IPS DF 6.9 (cell line): ENCODE measurements at places on chromosomes 5 and 9.

DNA sequence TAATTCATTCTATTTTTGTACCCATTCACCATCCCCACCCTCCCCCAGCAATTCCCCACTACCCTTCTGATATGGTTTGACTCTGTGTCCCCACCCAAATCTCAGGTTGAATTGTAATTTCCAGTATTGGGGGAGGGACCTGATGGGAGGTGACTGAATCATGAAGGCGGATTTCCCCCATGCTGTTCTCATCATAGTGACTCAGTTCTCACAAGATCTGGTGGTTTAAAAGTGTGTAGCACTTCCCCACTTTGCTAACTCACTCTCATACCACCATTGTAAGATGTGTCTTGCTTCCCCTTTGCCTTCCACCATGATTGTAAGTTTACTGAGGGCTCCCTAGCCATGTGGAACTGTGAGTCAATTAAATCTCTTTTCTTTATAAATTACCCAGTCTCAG lies 25.9 kb upstream of the TESK1 start:
- DNase-seq: no peak
- no peak overlapping the region for H3K4me3 ChIP-seq
- H3K27me3 ChIP-seq: no peaks in the 10 kb centered on the region
- no peaks in the 10 kb centered on the region for H3K36me3 ChIP-seq

GRCh38 chr5:2550509-2550908 lies 201.0 kb downstream of the IRX2 start:
- no peaks in the 10 kb centered on the region for H3K36me3 ChIP-seq
- no peak overlapping the region for H3K27ac ChIP-seq
- H3K4me3 ChIP-seq: no peak overlapping the region
- H3K27me3 ChIP-seq: no peaks in the 10 kb centered on the region

DNA sequence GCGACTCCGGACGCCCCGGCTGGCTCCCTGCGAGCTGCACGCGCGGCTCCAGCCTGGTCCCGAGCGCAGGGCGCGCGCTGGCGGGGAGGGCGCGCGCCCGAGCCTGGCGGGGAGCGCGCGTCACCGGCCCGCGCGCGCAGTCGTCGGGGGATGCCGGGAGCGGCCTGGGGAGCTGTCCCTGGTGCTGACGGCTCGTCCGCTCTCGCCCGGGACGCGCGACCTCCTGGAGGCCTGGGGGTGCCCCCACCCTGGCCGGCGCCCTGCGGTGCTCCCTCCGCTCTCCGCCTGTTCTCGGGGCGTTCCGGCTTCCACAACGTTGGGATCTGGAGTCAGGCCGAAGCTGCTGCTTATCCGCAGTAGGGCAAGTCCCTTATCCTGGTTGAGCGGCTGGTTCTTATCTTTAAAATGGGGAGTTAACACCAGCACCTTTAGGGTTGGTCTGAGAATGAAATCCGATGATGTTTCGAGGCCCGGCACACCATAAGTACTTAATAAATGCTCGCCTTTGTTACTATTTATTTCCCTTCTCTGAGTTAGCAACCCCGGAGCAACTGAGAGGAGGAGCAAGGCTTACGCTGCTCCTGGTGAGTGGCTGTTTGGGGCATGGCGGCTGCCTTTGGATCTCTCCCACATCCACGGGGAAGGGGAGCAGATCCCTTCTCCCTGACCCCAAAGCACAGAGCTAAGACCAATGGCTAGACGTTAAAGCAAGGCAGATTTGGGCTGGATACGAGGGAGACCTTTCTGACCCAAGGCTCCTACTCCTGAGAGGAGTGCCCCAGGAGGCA lies at the start of gene FAM163B:
Gene FAM163B (minus strand): TSS at position 79 of the 788 bp plus-strand sequence. CDS start 29,166 bp downstream, outside the sequence.
- no peaks in the 10 kb centered on the region for H3K4me1 ChIP-seq
- DNase-seq: no peak
- H3K36me3 ChIP-seq: no peaks in the 10 kb centered on the region
- peak within 1 kb of the TSS; percentile 34; the same call in 1 of the 2 replicates for H3K4me3 ChIP-seq
- H3K27ac ChIP-seq: no peak within 1 kb of the TSS

DNA sequence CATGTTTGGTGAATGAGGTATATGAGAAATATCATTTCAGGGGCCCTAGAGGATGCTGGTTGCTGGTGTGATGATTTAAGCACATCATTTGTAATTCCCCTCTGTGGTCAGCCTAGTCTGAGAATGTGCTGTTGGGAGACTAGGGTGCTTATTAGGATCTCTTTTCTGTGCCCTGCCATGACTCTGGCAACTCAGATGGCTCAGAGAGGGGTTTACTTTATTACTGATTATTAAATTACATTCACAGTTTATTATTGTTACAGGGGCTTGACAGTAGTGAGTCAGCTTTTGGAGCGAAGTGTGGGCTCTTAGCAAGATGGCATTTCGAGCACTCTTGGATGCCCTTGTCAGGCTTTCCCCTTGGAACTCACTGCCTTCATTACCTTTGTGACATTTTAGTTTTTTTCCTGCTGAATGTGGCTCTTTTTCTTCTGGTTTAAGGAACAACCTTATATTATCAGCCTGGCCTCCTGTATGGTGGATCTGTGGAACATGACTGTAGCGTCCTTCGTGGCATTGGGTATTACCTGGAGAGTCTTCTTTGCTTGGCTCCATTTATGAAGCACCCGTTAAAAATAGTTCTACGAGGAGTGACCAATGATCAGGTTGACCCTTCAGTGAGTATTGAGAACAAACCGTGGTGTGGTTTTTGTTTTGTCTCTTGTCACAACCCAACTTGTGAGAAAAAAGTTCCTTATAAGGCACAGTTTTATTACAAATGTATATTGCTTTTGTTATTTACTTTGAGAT lies 33.8 kb downstream of the RCL1 start:
- H3K27ac ChIP-seq: no peak overlapping the region
- H3K4me1 ChIP-seq: no peaks in the 10 kb centered on the region
- DNase-seq: no peak
- H3K27me3 ChIP-seq: no peaks in the 10 kb centered on the region
- H3K4me3 ChIP-seq: no peak overlapping the region

DNA sequence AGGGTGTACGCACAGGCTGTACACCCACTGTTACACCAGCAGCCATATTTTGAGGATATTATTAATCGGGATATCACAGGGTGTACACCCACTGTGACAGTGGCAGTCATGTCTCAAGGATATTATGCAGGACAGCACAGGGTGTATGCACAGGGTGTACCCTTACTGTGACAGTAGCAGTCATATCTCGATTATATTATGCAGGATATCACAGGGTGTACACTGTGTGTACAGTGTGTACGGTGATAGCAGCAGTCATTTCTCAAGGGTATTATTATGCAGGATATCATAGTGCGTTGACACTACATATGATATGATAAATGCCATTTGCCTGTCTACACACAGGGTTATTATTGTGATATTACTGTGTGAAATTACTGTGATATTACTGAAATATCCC lies 80.5 kb upstream of the SLC25A48 start:
- no peak for DNase-seq
- H3K27me3 ChIP-seq: no peaks in the 10 kb centered on the region
- no peak overlapping the region for H3K27ac ChIP-seq
- no peak overlapping the region for H3K4me3 ChIP-seq

GRCh38 chr9:18976709-18977531 lies 56.1 kb downstream of the SAXO1 start:
- H3K36me3 ChIP-seq: no peaks in the 10 kb centered on the region
- no peaks in the 10 kb centered on the region; the same call in 1 of the 2 replicates for H3K27me3 ChIP-seq
- no peak overlapping the region for H3K4me3 ChIP-seq
- no peak overlapping the region for H3K27ac ChIP-seq

DNA sequence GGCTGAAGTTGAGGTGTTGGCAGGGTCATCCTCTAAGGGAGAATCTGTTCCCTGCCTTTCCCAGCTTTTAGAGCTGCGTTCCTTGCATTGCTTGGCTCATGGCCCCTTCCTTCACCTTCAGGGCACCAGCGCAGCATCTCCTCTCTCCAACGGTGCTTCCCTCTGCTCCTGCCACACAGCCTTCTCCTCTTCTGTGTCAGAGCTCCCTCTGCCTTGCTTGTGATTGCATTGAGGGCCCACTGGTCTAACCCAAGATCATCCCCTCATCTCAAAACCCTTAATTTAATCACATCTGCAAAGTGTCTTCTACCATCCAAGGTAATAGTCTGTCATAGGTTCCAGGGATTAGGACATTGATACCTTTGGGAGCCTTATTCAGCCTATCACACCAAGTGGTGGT lies 205.7 kb upstream of the TBCA start:
- no peak for DNase-seq
- no peaks in the 10 kb centered on the region for H3K36me3 ChIP-seq
- H3K27ac ChIP-seq: no peak overlapping the region
- no peaks in the 10 kb centered on the region for H3K27me3 ChIP-seq

DNA sequence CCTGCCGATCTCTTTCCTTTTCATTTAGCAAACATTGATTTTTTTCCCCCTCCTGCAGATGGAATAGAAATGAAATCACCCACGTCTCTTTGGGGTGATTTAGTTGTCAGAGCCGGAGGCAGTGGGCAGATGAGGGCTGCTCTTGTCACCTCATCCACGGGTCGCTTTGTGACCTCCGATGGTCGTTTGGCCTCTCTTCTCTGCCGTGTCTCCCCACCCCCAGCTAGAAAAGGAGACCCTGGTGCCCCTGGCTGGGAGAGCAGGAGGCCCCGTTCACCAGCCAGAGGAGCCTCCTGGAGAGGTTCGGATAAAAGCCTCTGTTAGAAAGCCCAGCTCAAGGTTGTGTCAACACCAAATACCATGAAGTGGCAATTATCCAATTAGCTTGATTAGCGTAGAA lies 21.6 kb upstream of the RXRA start:
- H3K27me3 ChIP-seq: no peaks in the 10 kb centered on the region
- DNase-seq: no peak
- no peaks in the 10 kb centered on the region for H3K4me1 ChIP-seq
- no peaks in the 10 kb centered on the region for H3K36me3 ChIP-seq

- H3K36me3 ChIP-seq: peaks cover 27% of the 10 kb centered on the region
- peaks cover 1% of the 10 kb centered on the region; the same call in 1 of the 2 replicates for H3K4me1 ChIP-seq
- DNase-seq: no peak
These were observed 67.9 kb downstream of the PSMB7 start for GRCh38 chr9:124347206-124347967.

GRCh38 chr5:16784843-16785791 lies 151.0 kb downstream of the MYO10 start:
- no peaks in the 10 kb centered on the region for H3K27me3 ChIP-seq
- no peak for DNase-seq
- no peak overlapping the region for H3K27ac ChIP-seq
- no peaks in the 10 kb centered on the region for H3K4me1 ChIP-seq

DNA sequence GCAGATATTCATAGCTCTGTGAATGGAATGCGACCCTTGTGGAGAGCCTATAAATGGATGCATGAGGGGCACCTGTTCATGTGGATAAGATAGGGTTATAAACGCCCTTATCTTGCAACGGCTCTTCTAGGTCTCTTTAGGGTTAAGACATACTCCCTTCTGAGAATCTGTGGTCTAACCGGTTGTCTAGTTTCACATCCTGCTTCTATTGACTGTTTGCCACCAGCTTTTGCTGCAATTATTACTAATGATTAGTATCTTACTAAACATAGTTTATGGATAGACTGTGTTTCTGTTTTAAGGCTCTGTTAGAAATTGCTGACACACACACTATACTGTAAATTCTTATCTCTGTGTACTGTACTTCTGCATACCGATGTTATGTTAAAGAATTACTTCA lies 198.9 kb upstream of the CYLC2 start:
- no peaks in the 10 kb centered on the region for H3K27me3 ChIP-seq
- no peak overlapping the region for H3K4me3 ChIP-seq
- H3K27ac ChIP-seq: no peak overlapping the region

DNA sequence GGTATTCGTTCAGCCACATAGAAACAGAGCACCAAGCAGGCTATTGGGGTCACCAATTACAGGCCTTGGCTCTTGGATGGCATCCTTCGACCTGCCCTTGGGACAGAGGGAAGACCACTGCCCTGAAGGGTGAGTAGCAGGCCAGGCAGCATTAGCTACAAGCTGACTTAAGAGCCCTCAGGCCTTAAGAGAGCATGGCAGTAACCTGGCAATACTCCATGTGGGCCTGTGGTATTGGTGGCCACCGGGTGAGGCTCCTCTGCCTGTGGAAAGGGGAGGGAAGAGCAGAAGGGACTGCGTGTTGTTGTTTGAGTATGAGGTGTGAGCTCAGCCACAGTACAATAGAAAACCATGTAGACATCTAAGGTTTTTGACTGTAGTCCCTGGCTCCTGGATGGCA lies 170.6 kb downstream of the MCTP1 start:
- H3K4me1 ChIP-seq: peaks cover 2% of the 10 kb centered on the region; the same call in 1 of the 2 replicates
- H3K36me3 ChIP-seq: no peaks in the 10 kb centered on the region
- DNase-seq: no peak
- no peak overlapping the region for H3K27ac ChIP-seq

DNA sequence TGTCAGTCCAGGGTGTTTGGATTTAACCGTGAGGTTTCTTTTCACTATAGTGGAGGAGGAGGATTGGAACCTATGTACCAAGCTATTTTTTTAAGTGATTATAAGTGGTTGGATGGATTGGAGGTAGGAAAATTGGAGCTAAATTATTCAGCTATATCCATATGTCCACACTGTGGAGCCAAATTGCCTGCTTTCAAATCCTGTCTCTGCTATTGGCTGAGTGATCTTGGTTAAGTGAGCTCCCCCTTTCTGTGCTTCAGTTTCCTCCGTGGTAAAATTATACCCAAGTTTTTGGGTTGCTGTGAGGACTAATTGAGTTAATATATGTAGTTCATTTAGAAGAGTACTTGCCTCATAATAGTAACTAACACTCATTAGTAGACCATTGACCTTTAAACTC lies 2.5 kb downstream of the CENPP start:
- DNase-seq: no peak
- no peak overlapping the region for H3K4me3 ChIP-seq
- no peaks in the 10 kb centered on the region for H3K36me3 ChIP-seq
